Keratinocyte (primary cell): ENCODE measurements at places on chromosomes 3 and 15.

- no peak overlapping the region for H3K27ac ChIP-seq
- H3K4me1 ChIP-seq, result no peaks in the 10 kb centered on the region
- H3K4me3 ChIP-seq, result no peak overlapping the region
- H3K36me3 ChIP-seq, result no peaks in the 10 kb centered on the region
- no peak for DNase-seq
Measured at GRCh38 chr3:164640591-164640990, 437.7 kb downstream of the SI start.

- DNase-seq, result no peak
- no peaks in the 10 kb centered on the region for H3K36me3 ChIP-seq
- no peaks in the 10 kb centered on the region for H3K4me1 ChIP-seq
- H3K27me3 ChIP-seq, result no peaks in the 10 kb centered on the region
Measured at GRCh38 chr15:34578283-34578674, 5.2 kb downstream of the GOLGA8B start.

- DNase-seq, result no peak
- H3K27ac ChIP-seq, result peak overlapping the region; percentile 73
- no peaks in the 10 kb centered on the region for H3K27me3 ChIP-seq
- H3K4me3 ChIP-seq, result peak overlapping the region; percentile 84
Measured at GRCh38 chr15:45023659-45024225, 747 bp downstream of the SORD start.

- H3K27me3 ChIP-seq, result no peaks in the 10 kb centered on the region
- no peaks in the 10 kb centered on the region for H3K36me3 ChIP-seq
- no peak overlapping the region for H3K4me3 ChIP-seq
- no peak for DNase-seq
- H3K27ac ChIP-seq, result no peak overlapping the region
Measured at GRCh38 chr3:95327478-95327877, 1264.6 kb downstream of the NSUN3 start.

DNA sequence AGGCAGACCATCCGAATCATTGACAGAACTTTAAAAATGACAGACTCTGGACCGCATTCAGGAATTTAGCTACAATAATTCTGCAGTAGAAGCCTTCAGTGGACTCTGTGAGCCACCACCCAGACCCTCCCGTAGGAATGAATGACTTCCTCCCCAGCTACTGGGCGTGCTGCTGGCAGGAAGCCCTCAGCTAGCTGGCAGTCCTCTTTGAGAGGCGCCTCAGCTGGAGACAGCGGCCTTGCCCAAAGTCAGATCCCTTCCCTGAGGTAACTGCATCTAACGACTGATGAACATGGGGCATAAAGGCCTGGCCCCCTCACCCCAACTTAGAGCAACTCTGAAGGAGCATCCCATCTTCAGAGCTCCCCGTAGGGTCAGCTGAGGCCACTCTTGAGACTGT is 25.8 kb downstream of the CRABP1 start:
- H3K27ac ChIP-seq, result no peak overlapping the region
- no peak for DNase-seq
- no peaks in the 10 kb centered on the region for H3K4me1 ChIP-seq

DNA sequence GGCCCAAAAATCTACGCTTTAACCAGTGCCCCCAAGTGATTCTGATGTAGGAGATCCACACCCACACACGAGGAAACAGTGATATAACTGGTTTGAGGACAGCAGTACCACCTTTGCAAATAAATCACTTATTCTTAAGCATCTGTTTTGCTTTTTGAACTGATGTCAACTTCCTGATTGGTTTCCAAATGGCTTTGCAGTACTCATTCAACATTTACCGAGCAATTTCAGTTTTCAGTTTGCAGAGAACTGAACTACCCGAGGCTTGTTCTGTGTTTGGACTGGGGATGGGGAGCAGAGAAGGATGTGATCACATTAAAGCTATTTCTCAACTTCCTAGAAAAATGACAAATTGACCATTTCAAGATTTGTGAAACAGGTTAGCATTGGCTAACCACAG is 1.1 kb upstream of the GYG1 start:
- H3K27ac ChIP-seq, result no peak overlapping the region
- no peaks in the 10 kb centered on the region for H3K36me3 ChIP-seq
- no peak for DNase-seq
- H3K4me3 ChIP-seq, result no peak overlapping the region
- H3K4me1 ChIP-seq, result peaks cover 9% of the 10 kb centered on the region

- no peaks in the 10 kb centered on the region for H3K27me3 ChIP-seq
- no peak for DNase-seq
- no peak overlapping the region for H3K27ac ChIP-seq
- H3K36me3 ChIP-seq, result no peaks in the 10 kb centered on the region
- H3K4me3 ChIP-seq, result no peak overlapping the region
- H3K4me1 ChIP-seq, result peaks cover 30% of the 10 kb centered on the region
Measured at GRCh38 chr15:69472046-69472445, 19.4 kb downstream of the RPLP1 start.

DNA sequence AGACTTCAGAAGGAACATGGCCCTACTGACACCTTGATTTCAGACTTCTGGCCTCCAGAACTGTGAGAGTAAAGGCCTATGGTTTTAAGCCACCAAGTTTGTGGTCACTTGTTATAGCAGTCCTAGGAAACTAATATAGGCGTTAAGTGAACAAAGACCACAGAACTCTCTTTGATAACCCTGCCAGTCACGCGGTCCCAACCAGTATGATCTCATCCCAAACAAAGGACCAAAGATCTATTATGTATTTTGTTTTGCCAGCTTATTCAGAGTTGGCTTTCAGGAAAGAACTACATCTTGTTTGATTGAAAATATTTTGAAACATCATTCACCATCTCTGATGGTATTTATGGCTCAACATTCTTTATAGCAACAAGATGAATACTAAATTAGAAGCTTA is 294.4 kb upstream of the SLCO3A1 start:
- no peaks in the 10 kb centered on the region for H3K27me3 ChIP-seq
- H3K27ac ChIP-seq, result no peak overlapping the region
- no peak for DNase-seq
- H3K4me1 ChIP-seq, result peaks cover 19% of the 10 kb centered on the region
- no peak overlapping the region for H3K4me3 ChIP-seq
- no peaks in the 10 kb centered on the region for H3K36me3 ChIP-seq

- H3K4me1 ChIP-seq, result no peaks in the 10 kb centered on the region
- H3K27ac ChIP-seq, result no peak overlapping the region
- H3K36me3 ChIP-seq, result no peaks in the 10 kb centered on the region
- peaks cover 5% of the 10 kb centered on the region for H3K27me3 ChIP-seq
- no peak for DNase-seq
Measured at GRCh38 chr15:51708013-51708412, 26.7 kb downstream of the SCG3 start.

GRCh38 chr15:98794211-98794610 is 145.9 kb downstream of the IGF1R start:
- no peak overlapping the region for H3K4me3 ChIP-seq
- no peak for DNase-seq
- no peak overlapping the region for H3K27ac ChIP-seq
- no peaks in the 10 kb centered on the region for H3K36me3 ChIP-seq
- H3K4me1 ChIP-seq, result peaks cover 12% of the 10 kb centered on the region

DNA sequence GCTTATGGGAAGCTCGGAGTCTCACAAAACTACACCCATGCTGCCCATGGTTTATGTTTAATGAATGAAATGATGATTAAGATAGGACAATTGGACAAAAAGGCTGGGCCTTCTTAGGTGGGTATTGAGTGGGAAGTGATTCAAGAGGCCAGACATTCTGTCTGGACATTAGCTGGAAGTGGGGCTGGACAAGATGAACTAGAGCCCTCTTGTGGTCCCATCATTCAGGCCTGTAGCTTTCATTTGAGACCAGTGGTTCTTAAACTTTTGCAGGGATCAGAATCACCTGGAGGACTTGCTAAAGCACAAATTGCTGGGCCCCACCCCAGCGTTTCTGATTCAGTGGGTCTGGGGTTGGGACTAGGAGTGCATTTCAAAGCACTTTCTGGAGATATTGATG is 290.4 kb upstream of the CTDSPL start:
- H3K4me3 ChIP-seq, result no peak overlapping the region
- H3K27ac ChIP-seq, result no peak overlapping the region
- no peaks in the 10 kb centered on the region for H3K36me3 ChIP-seq
- no peaks in the 10 kb centered on the region for H3K27me3 ChIP-seq
- no peaks in the 10 kb centered on the region for H3K4me1 ChIP-seq

DNA sequence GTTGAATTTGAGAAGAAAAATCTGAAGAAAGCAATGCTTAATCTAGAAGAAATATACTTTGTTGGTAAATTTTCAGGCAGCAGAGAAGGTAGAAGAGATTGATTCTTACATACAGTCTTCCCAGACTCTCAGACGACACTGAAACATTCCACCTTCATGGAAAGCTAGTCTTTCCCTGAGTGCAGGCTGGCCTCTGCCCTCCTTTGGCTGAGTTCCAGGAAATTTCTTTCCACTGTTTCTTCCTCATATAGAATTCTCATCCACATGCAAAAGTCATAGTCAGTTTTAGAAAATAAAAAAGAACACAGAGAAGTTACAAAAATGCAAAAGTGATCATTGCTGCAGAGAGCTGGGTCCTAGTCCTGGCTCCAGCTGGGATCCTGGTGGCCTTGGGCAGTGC is 142.5 kb upstream of the PRR23C start:
- H3K27ac ChIP-seq, result no peak overlapping the region
- no peak for DNase-seq
- no peaks in the 10 kb centered on the region for H3K4me1 ChIP-seq
- no peaks in the 10 kb centered on the region for H3K27me3 ChIP-seq
- H3K4me3 ChIP-seq, result no peak overlapping the region
- H3K36me3 ChIP-seq, result no peaks in the 10 kb centered on the region

- H3K36me3 ChIP-seq, result no peaks in the 10 kb centered on the region
- H3K4me1 ChIP-seq, result peaks cover 3% of the 10 kb centered on the region
- H3K27me3 ChIP-seq, result no peaks in the 10 kb centered on the region
Measured at GRCh38 chr3:138351916-138352550, 3.7 kb downstream of the MRAS start.

DNA sequence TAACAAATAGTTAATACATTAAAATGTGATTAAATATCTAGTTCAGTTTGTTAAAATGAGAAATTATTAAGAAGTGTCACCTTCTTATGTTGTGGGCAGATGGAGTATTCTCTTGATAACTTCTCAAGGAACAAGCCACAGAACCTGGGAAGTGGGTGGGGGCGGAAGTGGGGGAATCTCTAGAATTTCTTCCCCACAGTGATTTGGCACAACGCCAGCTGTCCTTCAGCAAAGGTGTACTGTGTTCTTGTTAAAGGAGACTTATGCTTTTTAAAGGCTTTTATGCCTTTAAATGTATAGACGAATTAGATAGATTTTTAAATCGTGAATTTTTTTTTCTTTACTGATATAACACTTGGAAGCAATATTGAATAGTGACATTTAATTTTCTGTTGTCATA is 42.4 kb downstream of the SEC22A start:
- no peaks in the 10 kb centered on the region for H3K27me3 ChIP-seq
- H3K4me3 ChIP-seq, result no peak overlapping the region
- peaks cover 6% of the 10 kb centered on the region for H3K36me3 ChIP-seq

DNA sequence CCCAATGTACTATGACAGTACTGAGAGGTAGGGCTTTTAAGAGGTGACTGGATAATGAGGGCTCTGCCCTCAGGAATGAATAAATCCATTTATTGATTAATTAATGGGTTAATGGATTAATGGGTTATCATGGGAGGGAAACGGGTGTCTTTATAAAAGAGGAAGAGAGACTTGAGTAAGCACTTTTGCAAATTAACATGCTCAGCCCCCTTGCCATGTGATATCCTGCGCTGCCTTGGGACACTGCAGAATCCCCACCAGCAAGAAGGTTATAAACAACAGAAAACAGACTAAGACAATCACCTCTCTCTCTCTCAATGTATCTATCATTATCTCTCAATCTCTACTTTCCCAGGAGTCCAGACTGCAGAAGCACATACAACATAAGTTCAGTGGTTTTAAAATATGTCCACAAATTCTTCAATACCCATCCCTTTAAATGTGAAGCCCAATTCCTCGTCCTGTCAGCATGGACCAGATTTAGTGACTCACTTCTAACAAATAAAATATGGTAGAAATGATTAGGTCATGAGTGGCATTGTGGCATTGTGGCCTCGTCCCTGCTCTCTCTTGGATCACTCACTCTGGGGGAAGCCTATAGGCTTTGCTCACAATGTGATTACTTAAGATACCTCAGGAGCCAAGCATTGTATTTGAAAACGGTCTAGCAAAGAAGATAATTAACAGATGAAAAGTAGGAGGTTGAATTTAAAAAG is 40.0 kb upstream of the IL12A start:
- no peaks in the 10 kb centered on the region for H3K4me1 ChIP-seq
- peaks cover 5% of the 10 kb centered on the region for H3K27me3 ChIP-seq
- no peak overlapping the region for H3K4me3 ChIP-seq
- H3K36me3 ChIP-seq, result no peaks in the 10 kb centered on the region
- H3K27ac ChIP-seq, result no peak overlapping the region

GRCh38 chr3:178536211-178537079 is at the start of gene KCNMB2:
TSS of gene KCNMB2 (plus strand) at chr3:178536436.
- H3K27ac ChIP-seq, result no peak within 1 kb of the TSS
- peaks cover 6% of the 10 kb centered on the region for H3K4me1 ChIP-seq
- no peak for DNase-seq
- H3K27me3 ChIP-seq, result no peaks in the 10 kb centered on the region
- H3K36me3 ChIP-seq, result no peaks in the 10 kb centered on the region
- peak within 1 kb of the TSS; percentile 58 for H3K4me3 ChIP-seq

- no peak for DNase-seq
- H3K27ac ChIP-seq, result no peak overlapping the region
- H3K27me3 ChIP-seq, result no peaks in the 10 kb centered on the region
- no peak overlapping the region for H3K4me3 ChIP-seq
Measured at GRCh38 chr3:160956785-160957184, 148.4 kb downstream of the B3GALNT1 start.

DNA sequence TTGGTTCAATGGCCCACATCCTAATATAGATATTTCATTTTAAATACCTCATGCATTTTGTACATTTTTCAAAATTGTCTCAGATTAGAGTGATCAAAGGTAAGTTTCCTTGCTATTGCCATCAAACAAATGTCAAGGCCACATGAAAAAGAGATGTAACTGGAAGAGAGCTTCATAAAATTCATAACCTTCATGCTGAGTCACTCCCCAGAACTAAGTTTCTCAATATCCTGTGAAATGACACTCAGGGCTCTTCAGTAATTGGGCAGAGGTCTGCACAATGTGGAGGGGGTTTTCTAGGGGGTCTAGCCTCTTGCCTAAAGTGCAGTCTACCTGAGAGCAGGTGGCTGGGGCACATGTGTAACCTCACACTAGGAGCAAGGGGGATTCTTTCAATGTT is 152.2 kb upstream of the SLC2A2 start:
- no peak for DNase-seq
- no peak overlapping the region for H3K4me3 ChIP-seq

- no peaks in the 10 kb centered on the region for H3K36me3 ChIP-seq
- H3K4me1 ChIP-seq, result peaks cover 14% of the 10 kb centered on the region
- DNase-seq, result no peak
- H3K4me3 ChIP-seq, result no peak overlapping the region
- no peak overlapping the region for H3K27ac ChIP-seq
Measured at GRCh38 chr3:30749230-30749629, 142.8 kb downstream of the TGFBR2 start.

DNA sequence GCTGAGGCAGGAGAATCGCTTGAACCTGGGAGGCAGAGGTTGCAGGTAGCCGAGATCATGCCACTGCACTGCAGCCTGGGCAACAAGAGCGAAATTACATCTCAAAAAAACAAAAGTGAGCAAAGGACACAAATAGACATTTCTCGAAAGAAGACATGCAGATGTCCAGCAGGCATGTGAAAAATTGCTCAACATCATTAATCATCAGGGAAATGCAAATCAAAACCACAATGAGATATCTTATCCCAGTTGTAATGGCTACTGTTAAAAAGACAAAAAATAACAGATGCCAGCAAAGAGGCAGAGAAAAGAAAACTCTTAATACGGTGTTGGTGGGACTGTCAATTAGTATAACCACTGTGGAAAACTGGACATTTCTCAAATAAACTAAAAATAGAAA is 20.9 kb downstream of the ASB7 start:
- H3K27me3 ChIP-seq, result no peaks in the 10 kb centered on the region
- no peak overlapping the region for H3K27ac ChIP-seq
- peaks cover 3% of the 10 kb centered on the region for H3K36me3 ChIP-seq
- DNase-seq, result no peak
- H3K4me1 ChIP-seq, result no peaks in the 10 kb centered on the region
